Activated gamma-delta T cell treated with anti-CD3 and anti-CD28 coated beads, Interleukin-2, amount 50 U/mL, for 16 hours (primary cell): ENCODE measurements at places on chromosomes 2 and 18.

- DNase-seq: no peak
These were observed 240.8 kb downstream of the PLCL1 start for GRCh38 chr2:198045227-198045626.

- no peak for DNase-seq
These were observed 35.5 kb downstream of the TGIF1 start for GRCh38 chr18:3485153-3486149.

- DNase-seq: no peak
These were observed 58.5 kb upstream of the KCNJ3 start for GRCh38 chr2:154640000-154640399.

- DNase-seq: no peak
These were observed 58.7 kb downstream of the DTNB start for GRCh38 chr2:25614711-25615110.

DNA sequence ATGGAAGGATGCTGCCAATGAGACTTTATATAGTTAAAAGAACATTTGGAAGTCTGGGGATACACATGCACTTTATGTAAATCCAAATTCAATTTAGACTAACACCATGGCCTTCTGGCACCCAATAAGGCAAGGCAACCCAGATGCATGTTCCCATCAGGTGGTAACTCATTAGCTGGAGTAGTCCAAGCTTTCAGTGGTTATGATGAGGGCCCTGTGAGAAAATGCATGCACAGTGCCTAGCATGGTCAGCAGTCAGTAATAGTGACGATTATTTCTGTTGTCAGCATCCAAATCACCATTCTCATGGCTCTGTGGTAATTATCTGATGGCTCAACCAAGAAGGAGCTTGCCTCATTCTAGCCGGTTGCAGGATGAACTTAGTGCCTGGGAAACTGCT is 70.3 kb upstream of the CTLA4 start:
- no peak for DNase-seq

DNA sequence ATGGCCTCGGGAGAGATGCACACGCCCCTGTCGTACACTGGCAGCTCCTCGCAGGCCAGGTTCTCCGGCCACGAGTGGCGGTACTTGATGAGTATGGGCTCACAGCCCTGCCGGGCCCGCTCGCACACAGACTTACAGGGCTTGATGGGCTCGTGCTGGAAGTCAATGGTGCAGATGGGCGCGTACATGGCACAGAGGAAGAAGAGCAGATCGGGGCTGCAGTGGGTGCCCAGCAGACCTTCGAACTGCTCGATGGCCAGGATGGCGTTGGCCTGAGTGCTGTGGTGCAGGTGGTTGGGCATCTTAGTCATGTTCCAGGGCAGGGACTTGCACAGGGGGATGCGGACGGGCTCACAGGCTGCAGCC is 359 bp downstream of the FRZB start:
- no peak for DNase-seq

DNA sequence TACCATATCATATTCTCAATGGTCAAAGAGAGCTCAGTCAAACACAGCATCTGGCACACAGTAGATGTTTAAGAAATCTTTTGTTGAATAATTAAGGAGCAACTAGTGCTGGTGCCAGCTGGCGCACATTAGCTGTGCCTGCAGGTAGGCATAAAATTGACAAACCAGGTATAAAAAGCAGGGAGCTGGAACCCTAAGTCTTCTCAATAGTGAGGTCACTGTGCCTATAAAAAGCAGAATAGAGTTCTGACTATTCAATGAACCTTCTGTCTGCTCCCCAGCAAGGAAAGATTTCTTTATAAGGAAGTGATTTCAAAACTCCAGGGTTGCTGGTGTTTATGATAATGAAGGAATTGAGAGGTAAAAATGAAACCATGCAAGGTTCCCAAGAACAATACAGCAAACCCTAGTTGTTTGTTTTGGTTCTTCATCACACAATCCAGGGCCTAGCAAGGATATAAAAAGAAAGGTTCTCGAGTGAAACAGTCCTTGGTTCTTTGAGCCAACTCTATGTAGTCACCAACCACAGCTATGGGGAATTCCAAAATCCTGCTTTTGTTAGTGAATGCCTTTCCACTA is 76.1 kb downstream of the THADA start:
- no peak for DNase-seq

DNA sequence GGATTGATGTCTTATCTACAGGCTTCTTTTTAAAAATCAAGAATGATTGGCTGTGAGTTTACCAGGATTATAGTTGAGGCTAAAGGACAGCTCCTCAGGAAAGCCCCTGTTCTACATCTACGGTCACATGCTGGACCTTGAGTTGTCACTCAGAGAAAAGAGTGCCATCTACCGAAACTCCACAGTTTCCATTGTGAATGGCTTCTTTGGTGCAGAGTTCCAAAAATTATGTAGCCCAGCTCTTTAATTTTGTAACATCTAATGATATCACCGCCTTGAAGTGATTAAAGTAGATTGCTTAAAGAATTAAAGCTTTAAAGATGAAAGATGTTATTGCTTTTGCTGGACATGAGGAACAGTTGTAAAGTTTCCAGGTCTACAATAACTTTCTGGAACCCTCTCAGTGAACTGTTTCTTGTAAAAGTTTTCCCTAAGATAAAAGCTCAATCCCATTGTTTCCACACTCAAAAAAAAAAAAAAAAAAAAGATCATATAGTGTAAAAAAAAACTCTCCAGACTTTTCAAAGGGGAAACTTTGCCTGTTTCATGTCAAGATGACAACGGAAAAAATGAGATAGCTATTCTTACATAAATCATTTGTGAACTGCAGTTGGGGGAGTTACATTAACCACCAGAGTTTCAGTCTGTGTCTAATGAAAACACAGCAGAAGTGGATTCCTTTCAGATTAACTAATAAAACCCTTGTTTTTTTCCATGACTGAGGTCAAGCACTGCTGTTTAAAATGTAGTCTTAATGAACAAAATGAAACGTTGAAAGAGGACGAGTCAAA is 4.3 kb downstream of the COL3A1 start:
- no peak for DNase-seq

- no peak for DNase-seq
These were observed 69.9 kb downstream of the LIMS1 start for GRCh38 chr2:108604196-108604595.

GRCh38 chr2:98869272-98869641 is 66.8 kb downstream of the CRACDL start:
- DNase-seq: no peak

DNA sequence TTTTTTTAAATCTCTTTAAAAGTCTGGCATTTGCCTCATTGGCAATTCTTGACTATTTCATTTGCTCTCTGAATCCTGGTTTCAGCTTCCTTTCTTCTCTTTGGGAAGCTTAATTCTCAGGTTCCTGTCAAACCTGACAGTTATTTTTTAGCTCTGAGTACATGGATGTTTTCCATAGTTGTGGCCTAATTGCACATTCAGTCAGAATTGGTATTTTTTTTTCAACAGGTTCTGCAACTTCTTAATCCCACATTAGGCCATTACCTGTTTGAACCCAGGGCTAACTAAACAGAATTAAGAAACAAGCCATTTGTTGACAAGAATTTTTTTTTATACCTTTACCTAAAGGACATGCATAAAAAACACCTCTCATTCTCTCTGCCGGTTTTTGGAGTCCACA is 338.8 kb downstream of the SETBP1 start:
- DNase-seq: no peak

- DNase-seq: no peak
These were observed 16.2 kb downstream of the RPRM start for GRCh38 chr2:153462338-153462859.

GRCh38 chr2:239934571-239935171 is 90.5 kb downstream of the NDUFA10 start:
- DNase-seq: peak; percentile 25

- no peak for DNase-seq
These were observed 18.0 kb upstream of the TTN start for GRCh38 chr2:178825183-178825582.

DNA sequence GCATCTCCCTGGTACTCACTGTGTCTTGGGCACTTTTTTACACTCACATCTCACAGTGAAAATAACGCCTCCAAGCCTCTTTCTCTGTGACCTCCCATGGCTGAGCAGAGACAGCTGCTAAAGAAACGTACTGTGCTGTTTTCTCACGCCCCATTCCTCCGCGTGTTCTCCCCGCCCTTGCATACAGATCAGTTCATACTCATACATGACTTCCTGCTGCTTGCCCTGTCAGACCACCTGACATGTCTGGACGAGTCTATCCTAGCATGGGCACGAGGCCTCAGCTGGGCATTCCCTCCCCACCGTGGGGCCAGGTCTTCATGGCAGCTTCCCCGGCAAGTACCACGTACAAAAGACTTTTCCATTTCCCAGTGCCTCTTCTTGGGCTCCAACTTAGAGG is 21.2 kb upstream of the IL1A start:
- no peak for DNase-seq

DNA sequence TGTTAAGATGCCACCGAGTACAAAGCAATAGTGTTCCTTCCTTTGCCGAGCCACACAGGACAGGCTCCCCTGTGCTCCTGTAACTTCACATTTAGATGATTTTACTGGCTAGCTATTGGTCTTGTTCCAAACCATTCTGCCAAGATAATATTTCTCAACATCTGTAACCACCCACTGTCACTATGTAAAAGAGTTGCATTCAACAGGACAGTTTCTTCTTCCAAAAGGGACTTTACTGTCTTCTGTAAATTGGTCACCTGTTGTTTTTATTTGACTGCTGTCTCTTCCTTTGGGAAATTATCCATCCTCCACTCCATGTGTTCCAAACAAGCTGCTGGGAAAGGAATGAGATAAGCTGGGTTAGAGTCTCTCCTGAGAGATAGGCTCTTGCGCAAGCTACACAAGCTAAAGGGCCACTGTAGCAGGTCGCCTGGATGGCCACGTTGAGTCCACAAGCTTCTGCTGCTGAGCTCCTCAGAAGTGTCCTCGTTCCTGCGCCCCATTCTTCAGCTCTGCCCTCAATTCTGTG is 14.4 kb upstream of the BZW1 start:
- no peak for DNase-seq

- no peak for DNase-seq
These were observed 93.4 kb downstream of the IKZF2 start for GRCh38 chr2:213057977-213058376.

- DNase-seq: no peak
These were observed 202.8 kb downstream of the VAPA start for GRCh38 chr18:10116574-10116973.

DNA sequence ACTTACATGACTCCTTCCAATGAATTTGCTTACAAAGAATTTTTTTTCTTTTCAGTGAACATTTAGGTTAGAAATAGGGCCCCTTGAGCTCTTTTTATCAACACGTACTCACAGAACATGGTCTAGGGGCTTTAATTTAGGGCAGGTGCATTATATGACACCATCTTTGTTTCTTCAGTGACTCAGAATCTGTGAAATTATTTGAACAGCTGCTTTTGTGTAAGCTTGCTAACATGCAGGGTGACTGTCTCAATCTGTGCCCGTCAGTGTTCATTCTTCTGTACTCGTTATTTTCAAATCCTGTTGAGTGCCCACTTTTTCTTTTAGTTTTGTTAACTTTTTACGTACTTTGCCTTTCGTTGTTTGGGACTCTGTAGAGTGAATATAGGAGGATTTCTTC is 52.8 kb upstream of the CABYR start:
- DNase-seq: no peak

DNA sequence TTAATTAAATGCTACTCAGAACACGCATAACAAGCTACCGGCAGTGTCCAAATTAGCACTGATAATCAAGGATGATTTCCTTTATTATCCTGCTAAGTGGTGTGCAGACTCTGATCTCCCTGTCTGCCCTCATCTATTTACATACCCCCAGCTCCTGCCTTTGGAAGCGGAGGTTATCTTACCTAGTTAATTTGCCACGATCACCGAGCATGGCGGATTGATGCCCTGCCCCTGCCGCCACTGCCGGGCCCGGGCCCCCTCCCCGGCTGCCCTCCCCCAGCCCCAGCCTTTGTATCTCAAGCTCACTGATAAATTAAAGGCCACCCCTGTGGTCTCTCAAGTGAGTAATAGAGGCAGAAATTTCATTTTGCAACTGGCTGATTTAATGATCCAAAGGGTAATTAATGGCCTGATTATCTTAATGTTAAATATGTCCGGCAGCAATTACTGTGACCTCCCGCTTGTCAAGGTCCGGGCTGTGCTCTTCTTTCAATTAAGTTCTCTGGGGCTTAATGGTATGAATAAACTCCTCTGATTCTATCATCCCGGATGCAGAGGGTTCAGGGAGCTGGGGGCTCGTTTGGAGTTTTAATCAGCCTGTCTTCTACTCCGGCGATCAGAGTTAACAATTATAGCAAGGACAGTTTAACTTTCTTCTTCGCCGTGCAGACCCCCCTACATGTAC is 113.4 kb downstream of the GBX2 start:
- DNase-seq: no peak

DNA sequence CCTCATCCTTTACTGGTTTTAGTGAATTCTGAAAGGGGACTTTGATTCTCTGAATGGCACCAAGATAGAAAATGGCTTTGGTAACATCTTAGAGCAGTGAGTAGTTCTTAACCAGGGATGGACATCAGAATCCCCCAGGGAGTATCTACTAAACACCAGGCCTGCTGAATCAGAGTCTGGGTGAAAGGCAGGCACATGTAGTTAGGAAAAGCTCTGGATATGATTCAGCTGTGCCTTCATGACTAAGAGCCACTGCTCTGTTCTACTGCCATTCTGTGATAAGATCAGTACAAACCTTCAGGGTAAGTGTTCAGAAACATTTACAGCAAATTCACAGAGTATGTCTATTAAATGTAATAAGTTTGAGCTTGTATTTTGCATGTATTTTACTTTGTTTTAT is 46.2 kb upstream of the B3GNT2 start:
- no peak for DNase-seq

- DNase-seq: no peak
These were observed 8.4 kb upstream of the TMEM185B start for GRCh38 chr2:120231564-120231973.

DNA sequence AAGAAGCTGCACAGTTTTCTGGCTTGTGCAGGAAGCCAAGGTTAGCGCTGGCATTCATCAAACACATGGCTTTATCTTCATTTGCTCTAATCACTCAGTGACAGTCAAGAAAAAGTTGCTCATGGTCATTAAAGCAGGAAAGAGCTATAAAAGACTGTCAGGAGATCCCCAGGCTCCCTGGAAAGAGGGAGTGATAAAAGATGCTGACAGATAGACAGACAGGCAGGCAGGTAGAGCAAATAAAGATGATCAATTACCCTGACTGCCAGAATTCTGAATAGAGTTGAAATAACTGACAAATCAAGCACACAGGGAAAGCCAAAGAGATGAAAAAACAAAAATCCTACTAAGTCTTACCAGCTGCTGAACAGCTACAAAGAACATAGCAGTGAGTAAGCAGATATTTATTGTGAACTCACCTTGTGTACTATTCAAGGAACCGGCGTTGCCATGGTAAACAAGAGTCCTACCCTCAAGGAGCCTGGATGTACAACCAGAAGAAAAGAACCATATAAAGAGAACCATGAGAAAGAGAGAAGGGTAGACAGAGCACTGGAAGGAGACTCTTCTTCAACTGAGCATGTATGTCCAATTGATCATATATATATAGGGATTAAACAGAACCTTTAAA is 68.0 kb downstream of the RNF152 start:
- DNase-seq: no peak

- DNase-seq: no peak
These were observed 993.6 kb downstream of the LRP1B start for GRCh38 chr2:141137122-141137693.

GRCh38 chr2:239263231-239263630 is 137.6 kb downstream of the HDAC4 start:
- DNase-seq: no peak

- DNase-seq: no peak
These were observed 120.1 kb downstream of the NUP35 start for GRCh38 chr2:183244300-183244844.

GRCh38 chr2:200104015-200104414 is 148.6 kb downstream of the MAIP1 start:
- DNase-seq: no peak

- DNase-seq: no peak
These were observed 446.2 kb upstream of the SLC14A2 start for GRCh38 chr18:45168866-45169600.
